Natural killer cell (primary cell): ENCODE measurements at places on chromosomes 5 and 9. TPM values are rescaled to one million over a fixed set of nuclear protein-coding genes. Genes with fewer than 3 reads are reported as not detected.

The SPINK4 gene
- total RNA-seq, result not detected

The FBP1 gene
- 17.0 TPM for total RNA-seq

The DMRT3 gene
- not detected for total RNA-seq

The PANK3 gene
- 50.0 TPM for total RNA-seq

The HSDL2 gene
- 7.9 TPM for total RNA-seq

The SYNPO gene
- total RNA-seq, result not detected

The NMUR2 gene
- not detected for total RNA-seq

The DNAJC18 gene
- total RNA-seq, result 2.9 TPM

The PARP8 gene
- 359 TPM for total RNA-seq

The OSMR gene
- total RNA-seq, result not detected

- no peaks in the 10 kb centered on the region for H3K36me3 ChIP-seq
- H3K27me3 ChIP-seq, result no peaks in the 10 kb centered on the region
Measured at GRCh38 chr5:35035271-35035670, 12.5 kb downstream of the AGXT2 start.

DNA sequence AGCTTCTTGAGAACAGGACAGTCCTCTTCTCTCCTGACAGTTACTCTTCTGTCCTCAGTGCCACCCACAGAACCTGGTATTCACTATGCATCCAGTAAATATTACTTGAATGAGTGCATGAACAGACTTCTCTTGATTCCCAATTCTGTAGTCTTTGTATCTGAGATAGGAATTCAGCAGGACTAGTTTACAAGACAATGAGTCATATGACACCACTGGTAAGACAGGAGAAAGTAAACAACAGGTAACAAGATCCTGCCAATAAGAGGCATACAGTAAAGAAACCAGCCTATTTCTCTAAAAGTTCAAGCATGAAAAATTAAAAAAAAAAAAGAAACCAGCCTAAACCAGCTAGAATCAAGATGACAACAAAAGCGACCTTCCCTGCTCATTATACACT, 6.2 kb downstream of the ZNF883 start:
- no peaks in the 10 kb centered on the region for H3K4me1 ChIP-seq
- DNase-seq, result no peak
- no peak overlapping the region for H3K27ac ChIP-seq
- H3K36me3 ChIP-seq, result no peaks in the 10 kb centered on the region
- H3K4me3 ChIP-seq, result no peak overlapping the region

DNA sequence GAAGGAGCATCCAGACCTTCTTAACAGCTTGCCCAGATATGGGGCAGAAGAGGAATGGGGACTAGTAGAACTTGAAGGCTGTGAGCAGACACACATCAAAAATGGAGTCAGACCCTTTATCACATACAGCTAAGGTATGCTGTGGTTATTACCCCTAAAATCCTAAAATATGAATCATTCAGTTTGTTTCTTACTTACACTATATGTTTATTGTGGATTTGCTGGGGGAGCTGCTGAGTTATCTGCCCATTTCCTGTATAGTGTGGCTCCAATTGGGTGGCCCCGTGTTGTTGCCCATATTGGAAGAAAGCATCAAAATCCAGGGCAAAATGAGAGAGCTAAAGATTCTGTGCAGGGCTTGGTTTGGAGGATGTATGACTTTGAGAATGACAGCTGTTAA, 56.9 kb downstream of the AP3S1 start:
- no peak overlapping the region for H3K27ac ChIP-seq
- H3K4me3 ChIP-seq, result no peak overlapping the region
- H3K36me3 ChIP-seq, result no peaks in the 10 kb centered on the region
- H3K4me1 ChIP-seq, result no peaks in the 10 kb centered on the region

GRCh38 chr5:149794487-149794971, 64.4 kb downstream of the PPARGC1B start:
- no peaks in the 10 kb centered on the region for H3K4me1 ChIP-seq
- H3K36me3 ChIP-seq, result no peaks in the 10 kb centered on the region
- H3K27me3 ChIP-seq, result no peaks in the 10 kb centered on the region
- no peak overlapping the region for H3K27ac ChIP-seq
- H3K4me3 ChIP-seq, result no peak overlapping the region

DNA sequence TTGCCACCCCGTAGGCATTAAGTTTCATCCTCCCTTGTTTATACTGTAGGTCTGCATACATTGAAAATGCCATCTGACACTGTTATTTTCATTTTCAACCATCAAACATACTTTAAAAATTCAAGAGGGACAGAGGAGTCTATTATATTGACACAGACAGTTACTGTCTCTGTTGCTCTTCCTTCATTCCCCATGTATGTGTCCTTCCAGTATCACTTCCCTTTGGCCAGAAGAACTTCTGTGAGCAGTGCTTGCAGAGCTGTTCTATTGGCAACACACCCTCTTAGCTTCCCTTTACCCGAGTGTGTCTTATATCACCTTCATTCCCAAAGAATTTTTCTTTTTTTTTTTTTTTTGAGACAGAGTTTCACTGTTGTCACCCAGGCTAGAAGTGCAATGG, 42.8 kb downstream of the RASGEF1C start:
- no peak overlapping the region for H3K27ac ChIP-seq
- DNase-seq, result no peak
- no peaks in the 10 kb centered on the region for H3K27me3 ChIP-seq
- no peaks in the 10 kb centered on the region for H3K4me1 ChIP-seq
- H3K36me3 ChIP-seq, result no peaks in the 10 kb centered on the region

GRCh38 chr9:85038824-85039608, 369.5 kb downstream of the NTRK2 start:
- H3K27me3 ChIP-seq, result peaks cover 3% of the 10 kb centered on the region
- H3K27ac ChIP-seq, result no peak overlapping the region
- no peak overlapping the region for H3K4me3 ChIP-seq
- no peaks in the 10 kb centered on the region for H3K36me3 ChIP-seq

GRCh38 chr9:68844157-68844556, 139.1 kb downstream of the PIP5K1B start:
- H3K36me3 ChIP-seq, result no peaks in the 10 kb centered on the region
- H3K4me3 ChIP-seq, result no peak overlapping the region
- H3K27ac ChIP-seq, result no peak overlapping the region
- no peak for DNase-seq

GRCh38 chr9:85377731-85378289, 363.9 kb downstream of the AGTPBP1 start:
- H3K27ac ChIP-seq, result no peak overlapping the region
- DNase-seq, result no peak
- no peak overlapping the region for H3K4me3 ChIP-seq
- no peaks in the 10 kb centered on the region for H3K36me3 ChIP-seq
- H3K4me1 ChIP-seq, result peaks cover 4% of the 10 kb centered on the region

GRCh38 chr5:76358-77169, 15.4 kb upstream of the PLEKHG4B start:
- no peaks in the 10 kb centered on the region for H3K4me1 ChIP-seq
- no peak overlapping the region for H3K27ac ChIP-seq
- H3K36me3 ChIP-seq, result no peaks in the 10 kb centered on the region
- DNase-seq, result no peak
- H3K27me3 ChIP-seq, result no peaks in the 10 kb centered on the region
- no peak overlapping the region for H3K4me3 ChIP-seq

DNA sequence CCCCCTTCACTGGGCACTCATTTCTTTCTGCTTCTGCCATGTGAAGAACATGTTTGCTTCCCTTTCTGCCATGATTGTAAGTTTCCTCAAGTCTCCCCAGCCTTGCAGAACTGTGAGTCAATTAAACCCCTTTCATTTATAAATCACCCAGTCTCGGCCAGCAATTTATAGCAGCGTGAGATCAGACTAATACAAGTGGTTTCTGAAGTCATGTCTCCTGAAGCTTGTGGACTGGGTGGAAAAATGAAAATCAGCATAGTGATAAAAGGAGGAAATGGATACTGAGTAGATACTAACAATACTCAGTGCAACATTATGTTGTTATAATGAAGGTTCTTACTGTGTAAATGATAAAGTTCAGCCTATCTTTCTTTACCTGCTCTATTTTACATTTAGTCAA, 35.1 kb downstream of the NNT start:
- H3K27ac ChIP-seq, result no peak overlapping the region
- H3K4me1 ChIP-seq, result no peaks in the 10 kb centered on the region
- peaks cover 23% of the 10 kb centered on the region for H3K36me3 ChIP-seq
- DNase-seq, result no peak

DNA sequence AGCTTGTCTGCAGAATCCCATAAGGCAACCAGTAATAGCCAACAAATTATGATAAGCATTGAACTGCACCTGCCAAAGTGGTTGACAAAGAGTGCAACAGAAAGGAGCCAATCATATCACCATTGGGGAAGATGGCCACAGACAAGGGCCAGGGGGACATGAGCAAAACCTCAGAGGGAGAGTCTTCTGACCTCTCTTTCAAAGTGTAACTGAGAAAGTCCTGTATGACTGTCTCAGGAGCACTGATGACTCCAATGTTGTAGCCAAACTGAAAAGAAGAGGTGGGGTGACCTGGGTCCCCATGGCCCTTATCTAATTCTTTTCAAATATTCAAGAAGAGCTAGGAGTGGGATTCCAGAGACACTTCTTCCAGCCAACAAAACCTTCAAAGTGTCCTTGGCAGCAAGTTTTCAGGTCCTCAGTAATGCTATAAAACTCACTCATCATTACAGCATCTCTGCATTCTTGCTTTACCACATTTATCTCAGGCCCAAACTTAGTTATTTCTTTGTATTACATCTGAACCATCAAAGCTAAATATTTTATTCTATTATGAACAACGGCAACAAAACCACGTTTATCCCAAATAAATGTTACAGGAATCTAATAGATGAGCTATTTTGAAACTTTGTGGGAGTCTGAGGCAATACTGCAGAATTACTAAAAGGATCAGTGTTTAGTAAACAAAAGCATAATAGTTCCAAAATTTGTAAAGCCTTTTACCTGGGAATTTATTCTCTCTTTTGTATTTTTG, 24.4 kb downstream of the FBLL1 start:
- H3K4me3 ChIP-seq, result no peak overlapping the region
- H3K27ac ChIP-seq, result no peak overlapping the region
- H3K27me3 ChIP-seq, result no peaks in the 10 kb centered on the region
- peaks cover 51% of the 10 kb centered on the region for H3K36me3 ChIP-seq

GRCh38 chr5:61675015-61675692, 343.1 kb downstream of the ZSWIM6 start:
- peaks cover 5% of the 10 kb centered on the region for H3K4me1 ChIP-seq
- H3K36me3 ChIP-seq, result no peaks in the 10 kb centered on the region
- no peak for DNase-seq
- H3K27ac ChIP-seq, result no peak overlapping the region
- H3K4me3 ChIP-seq, result no peak overlapping the region
- no peaks in the 10 kb centered on the region for H3K27me3 ChIP-seq

DNA sequence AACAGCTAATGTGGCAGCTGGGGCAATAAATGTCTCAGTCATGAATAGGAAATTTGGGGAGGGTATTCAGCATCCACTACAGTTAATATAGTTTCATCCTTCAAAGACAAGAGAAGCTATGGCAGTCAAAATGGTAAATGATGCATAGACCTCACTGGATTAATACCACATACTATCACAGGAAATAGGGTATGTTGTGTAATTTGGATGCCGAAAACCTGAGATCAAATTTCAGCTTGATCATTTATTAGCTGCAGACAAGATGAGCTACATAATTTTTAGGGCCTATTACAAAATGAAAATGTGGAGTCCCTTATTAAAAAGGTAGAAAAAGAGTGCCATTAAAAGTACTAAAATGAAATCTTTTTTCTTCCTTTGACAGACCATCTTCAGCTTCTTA, 112.6 kb upstream of the MTAP start:
- H3K4me3 ChIP-seq, result no peak overlapping the region
- H3K27ac ChIP-seq, result no peak overlapping the region
- no peaks in the 10 kb centered on the region for H3K4me1 ChIP-seq
- no peak for DNase-seq
- no peaks in the 10 kb centered on the region for H3K36me3 ChIP-seq
- H3K27me3 ChIP-seq, result peaks cover 3% of the 10 kb centered on the region

- H3K27me3 ChIP-seq, result no peaks in the 10 kb centered on the region
- H3K36me3 ChIP-seq, result no peaks in the 10 kb centered on the region
- DNase-seq, result no peak
- H3K4me3 ChIP-seq, result no peak overlapping the region
- H3K4me1 ChIP-seq, result no peaks in the 10 kb centered on the region
Measured at GRCh38 chr5:15092801-15093200, 221.2 kb upstream of the ANKH start.

DNA sequence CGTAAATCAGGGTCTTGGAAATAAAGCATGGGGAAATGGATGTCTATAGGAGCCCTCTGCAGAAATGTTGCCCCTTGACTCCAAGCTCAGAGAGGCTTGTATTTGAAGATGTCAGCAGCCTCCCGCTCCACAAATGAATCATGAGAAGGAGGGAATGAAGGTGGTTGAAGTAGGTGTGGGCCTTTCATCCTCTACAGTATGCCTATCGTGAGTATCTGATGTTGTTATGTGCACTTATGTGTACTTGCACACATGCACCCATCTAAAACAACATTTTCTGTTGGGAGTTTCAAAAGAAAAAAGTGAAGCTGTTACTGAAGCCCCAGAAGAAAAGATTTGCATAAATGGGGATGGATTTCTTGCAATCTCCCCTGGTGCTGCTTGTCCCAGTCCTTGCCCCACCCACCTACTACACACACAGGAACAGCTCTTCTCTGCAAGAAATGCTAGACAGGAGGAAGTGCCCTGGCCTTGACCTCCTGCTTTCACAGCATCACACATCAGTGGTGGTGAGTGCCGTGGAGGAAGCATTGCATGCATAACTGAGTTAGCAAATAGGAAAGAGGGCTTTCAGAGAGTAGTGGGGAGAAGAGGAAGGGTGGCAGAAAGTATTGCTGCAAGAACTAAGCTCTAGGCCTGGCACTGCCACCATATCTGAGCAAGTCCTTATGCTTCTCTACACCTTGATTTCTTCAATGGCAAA, 156.1 kb downstream of the SNX18 start:
- no peak overlapping the region for H3K4me3 ChIP-seq
- H3K4me1 ChIP-seq, result peaks cover 34% of the 10 kb centered on the region
- H3K27ac ChIP-seq, result peak overlapping the region; percentile 70
- peak; percentile 54 for DNase-seq
- H3K27me3 ChIP-seq, result no peaks in the 10 kb centered on the region
- H3K36me3 ChIP-seq, result no peaks in the 10 kb centered on the region

GRCh38 chr9:87357600-87357999, 140.1 kb upstream of the DAPK1 start:
- DNase-seq, result no peak
- H3K27ac ChIP-seq, result no peak overlapping the region

- no peak overlapping the region for H3K4me3 ChIP-seq
- H3K36me3 ChIP-seq, result no peaks in the 10 kb centered on the region
- DNase-seq, result no peak
- H3K4me1 ChIP-seq, result peaks cover 6% of the 10 kb centered on the region
- no peak overlapping the region for H3K27ac ChIP-seq
Measured at GRCh38 chr9:96079779-96080178, 204.3 kb downstream of the ERCC6L2 start.

- no peak overlapping the region for H3K27ac ChIP-seq
- H3K4me3 ChIP-seq, result no peak overlapping the region
- DNase-seq, result no peak
- no peaks in the 10 kb centered on the region for H3K27me3 ChIP-seq
- no peaks in the 10 kb centered on the region for H3K36me3 ChIP-seq
Measured at GRCh38 chr9:70091572-70091971, 47.9 kb downstream of the MAMDC2 start.
